ENCODE measurements at places on chromosomes 1 and 21.

- no peak for DNase-seq
Measured at GRCh38 chr21:29315131-29315749, 16.5 kb downstream of the BACH1 start.

DNA sequence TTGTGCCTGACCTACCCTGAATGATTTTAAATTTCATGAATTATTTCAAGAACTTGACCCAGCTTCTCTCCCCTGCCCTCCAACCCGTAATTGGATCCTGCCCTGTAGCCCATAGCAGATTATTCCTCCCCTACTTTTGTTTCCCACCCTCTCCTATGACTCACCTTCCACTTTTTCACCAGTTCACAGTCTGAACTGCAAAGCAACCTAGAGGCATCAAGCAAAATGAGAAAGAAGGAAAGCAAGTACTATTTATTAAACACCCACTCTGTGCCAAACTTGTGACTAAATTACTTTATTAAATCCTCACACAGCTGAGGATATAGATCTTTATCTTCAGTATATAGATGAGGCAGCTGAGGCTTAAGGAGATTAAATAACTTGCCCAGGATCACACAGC lies 20.7 kb upstream of the IKBKE start:
- no peak for DNase-seq

DNA sequence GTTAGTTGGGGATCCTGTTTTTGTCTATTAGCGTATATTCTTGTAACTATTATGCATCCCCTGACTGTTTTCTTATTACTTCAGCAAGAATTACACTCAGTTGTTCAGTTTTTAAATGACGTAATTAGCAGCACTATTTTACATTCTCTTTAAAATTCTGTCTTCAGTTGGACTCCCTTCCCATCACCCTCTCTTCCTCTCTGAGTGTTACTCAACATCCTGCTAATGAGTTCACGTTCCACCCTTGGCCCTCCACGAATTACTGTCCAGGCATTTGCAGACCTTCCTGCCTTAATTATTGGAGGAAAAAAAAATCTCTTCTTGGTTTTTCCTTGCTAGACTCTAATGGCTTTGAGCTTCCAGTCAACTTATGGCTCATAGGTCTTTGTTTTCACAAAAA lies 23.6 kb upstream of the FAM78B start:
- DNase-seq, result no peak

DNA sequence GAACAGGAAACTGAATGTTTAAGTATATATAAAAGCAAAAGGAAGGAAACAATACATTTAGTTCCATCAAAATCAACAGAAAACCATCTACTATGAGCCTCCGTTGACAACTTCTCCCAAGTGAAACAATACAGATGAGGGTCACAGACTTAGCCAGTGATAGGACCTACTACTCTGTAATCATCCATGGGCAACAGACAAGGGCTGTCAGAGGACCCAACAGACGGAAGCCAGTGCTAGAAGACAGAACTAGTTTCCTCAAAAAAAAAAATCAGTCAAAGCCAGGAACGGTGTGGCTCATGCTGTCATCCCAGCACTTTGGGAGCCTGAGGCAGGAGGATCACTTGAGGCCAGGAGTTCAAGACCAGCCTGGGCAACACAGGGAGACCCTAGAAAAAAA lies 20.6 kb downstream of the RERE start:
- DNase-seq, result no peak

DNA sequence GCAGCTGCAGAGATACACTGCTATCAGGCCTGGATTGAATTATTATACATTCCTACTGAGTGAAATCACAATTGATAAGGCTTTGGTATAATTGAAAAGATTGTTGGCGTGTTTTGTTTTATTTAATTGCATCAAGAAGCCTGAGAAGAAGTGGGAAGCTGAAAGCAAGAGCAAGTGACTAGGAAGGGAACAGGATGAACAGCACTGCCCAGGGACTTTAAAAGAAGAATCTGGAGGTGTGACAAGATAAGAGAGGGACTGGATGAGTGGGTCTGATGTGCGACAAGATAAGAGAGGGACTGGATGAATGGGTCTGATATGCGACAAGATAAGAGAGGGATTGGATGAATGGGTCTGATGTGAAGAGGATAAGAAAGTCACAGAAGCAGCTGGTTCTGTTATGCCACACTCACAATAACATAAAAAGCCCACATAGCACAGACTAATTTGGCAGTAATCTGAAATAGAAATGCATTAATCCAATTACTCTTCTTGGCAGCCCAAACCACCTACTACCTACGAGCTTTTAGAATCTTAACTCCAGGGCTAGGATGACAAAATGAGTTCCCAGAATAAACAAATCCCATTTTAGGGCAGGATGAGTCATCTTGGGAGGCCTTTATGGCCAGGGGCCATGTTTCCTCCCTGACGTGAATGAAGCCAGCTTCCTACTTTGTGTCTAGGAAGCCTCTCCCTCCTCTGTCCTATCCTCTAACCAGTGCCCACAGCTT lies 129.7 kb downstream of the DUSP10 start:
- DNase-seq, result peak; percentile 70

DNA sequence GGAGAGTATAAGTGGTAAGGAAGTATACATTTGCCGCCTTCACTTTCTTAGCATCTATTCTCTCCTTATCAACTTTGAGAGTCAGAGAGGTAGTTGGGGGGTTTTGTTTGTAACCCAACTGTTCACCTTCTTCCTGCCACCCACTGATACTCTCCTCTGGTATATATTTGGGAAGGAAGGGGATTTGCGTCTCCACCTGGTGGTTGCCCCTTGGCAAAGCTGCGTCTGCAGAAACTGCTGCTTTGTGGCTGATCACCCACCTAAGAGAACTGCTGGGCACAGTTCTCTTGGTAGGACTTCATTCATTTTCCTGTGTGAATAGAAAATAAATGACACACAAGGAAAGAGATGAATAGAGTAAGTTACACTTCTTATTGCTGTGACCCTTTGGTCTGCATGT lies 87.0 kb downstream of the SYT14 start:
- no peak for DNase-seq
